ENCODE measurements at places on chromosomes 4 and X.

DNA sequence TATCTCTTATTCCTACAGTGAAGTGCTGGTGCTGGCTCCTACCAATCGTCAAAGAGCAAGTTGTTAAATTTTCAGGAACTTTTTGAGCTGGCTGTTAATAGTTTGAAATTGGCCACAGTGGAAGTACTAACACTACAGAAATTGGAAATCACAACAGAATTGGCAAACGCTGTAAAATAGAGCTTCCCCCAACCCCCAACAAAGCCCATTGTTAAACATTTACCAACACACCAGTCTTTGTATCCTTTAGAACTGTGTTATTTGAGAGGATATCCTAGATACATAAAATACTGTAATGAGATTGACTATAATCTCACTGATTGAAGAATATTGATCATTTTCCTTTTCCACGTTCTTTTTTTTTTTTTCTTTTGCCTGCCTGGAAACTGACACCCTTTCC is 37.4 kb downstream of the FAM241A start:
- DNase-seq: no peak

GRCh38 chr4:118745357-118745756 is 60.2 kb downstream of the METTL14 start:
- DNase-seq: no peak

GRCh38 chrX:44723426-44723825 is 120.4 kb upstream of the DUSP21 start:
- no peak for DNase-seq

DNA sequence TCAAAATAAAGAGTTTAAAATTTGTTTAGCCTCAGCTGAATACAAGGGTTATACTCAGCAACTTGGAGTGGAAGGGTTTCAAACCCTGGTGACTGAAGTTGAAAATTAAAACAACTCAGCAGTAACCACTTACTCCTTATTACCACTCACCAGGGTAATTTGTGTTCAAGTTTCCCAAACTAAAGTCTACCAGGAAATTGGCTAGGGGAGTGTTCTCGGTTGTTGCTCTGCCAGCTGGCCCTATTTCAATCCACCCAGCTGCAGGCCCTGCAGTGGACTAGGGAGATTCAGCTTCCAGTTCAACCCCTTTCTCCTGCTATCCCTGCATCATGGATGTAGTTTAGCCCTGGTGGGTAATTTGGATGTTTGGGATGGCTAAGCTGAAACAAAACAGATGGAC is 37.8 kb upstream of the EXOC1L start:
- no peak for DNase-seq

- DNase-seq: no peak
Measured at GRCh38 chr4:71239365-71239764, 99.5 kb upstream of the SLC4A4 start.

GRCh38 chrX:16196829-16197228 is 29.5 kb downstream of the MAGEB17 start:
- DNase-seq: no peak

DNA sequence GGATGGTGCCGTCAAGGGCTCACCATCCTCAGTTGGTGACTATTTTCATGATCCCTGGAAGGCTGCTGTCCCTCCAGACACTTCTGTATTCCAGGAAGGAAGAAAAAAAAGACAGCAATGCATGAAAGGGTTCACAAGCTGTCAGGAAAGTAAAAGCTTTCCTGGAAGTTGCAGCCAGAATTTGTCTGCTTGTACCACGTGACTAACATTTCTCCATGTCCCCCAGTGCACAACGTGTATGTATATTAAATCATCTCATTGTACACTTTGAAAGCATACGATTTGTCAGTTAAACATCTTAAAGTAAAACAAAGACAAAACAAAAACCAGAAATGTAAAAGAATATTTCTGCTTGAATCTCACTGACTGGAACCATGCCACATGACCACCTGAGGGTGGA is 127.4 kb upstream of the CLNK start:
- DNase-seq: no peak
